ENCODE measurements at places on chromosomes 16 and 17.

GRCh38 chr16:228151-228851 is 948 bp downstream of the LUC7L start:
- H3K27ac ChIP-seq, result peak overlapping the region; percentile 95
- no peak for DNase-seq
- no peaks in the 10 kb centered on the region for H3K27me3 ChIP-seq
- H3K4me1 ChIP-seq, result peaks cover 25% of the 10 kb centered on the region
- peaks cover 24% of the 10 kb centered on the region for H3K36me3 ChIP-seq

- no peak for DNase-seq
- H3K4me1 ChIP-seq, result no peaks in the 10 kb centered on the region
- H3K27me3 ChIP-seq, result no peaks in the 10 kb centered on the region
- no peaks in the 10 kb centered on the region for H3K36me3 ChIP-seq
These were observed 270.6 kb upstream of the PMFBP1 start for GRCh38 chr16:72442385-72443158.

DNA sequence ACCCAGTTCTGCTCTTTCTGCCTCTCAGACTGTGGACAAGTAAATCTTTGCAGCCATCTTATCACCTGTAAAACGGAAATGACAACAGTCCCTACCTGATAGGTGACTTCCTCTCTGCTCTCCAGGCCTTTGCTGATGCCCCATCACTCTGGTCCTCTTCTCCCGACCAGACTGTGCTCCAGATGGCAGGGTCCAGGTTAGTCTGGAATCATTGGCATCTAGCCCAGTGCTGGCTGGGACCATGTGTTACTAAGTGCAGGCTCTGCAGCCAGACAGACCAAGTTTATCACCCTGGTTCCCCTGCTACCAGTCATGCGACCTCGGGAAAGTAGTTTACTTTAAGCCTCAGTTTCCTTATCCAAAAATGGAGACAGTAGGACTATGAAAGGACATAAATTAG is 1.8 kb upstream of the NUBP1 start:
- H3K36me3 ChIP-seq, result no peaks in the 10 kb centered on the region
- H3K4me1 ChIP-seq, result peaks cover 24% of the 10 kb centered on the region
- no peak overlapping the region for H3K4me3 ChIP-seq
- DNase-seq, result no peak
- no peak overlapping the region for H3K27ac ChIP-seq

DNA sequence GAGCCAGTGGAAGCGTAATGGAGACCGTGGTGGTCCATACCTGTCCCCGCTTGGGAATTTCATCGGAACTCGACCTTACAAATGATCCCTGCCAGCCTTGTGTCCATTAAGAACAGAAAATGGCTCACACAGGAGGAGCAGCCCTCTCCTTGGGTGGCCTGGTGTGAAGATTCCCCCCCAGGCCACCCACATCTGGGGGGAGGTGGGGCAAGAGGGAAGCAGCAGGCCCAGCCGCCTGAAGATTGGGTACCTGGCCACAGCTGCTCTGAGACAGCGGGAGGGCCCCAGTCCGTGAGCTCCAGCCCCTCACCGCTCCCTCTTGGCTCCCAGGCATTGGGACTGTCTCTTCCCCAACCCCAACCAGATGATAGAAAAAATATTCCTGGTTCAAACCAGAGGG is 277.8 kb upstream of the FOXF1 start:
- DNase-seq, result no peak
- H3K36me3 ChIP-seq, result no peaks in the 10 kb centered on the region
- no peaks in the 10 kb centered on the region for H3K4me1 ChIP-seq
- no peak overlapping the region for H3K27ac ChIP-seq
- no peak overlapping the region for H3K4me3 ChIP-seq

Measured in CD8-positive, alpha-beta memory T cell (primary cell).